ENCODE measurements at places on chromosomes 3 and 15. TPM values are rescaled to one million over a fixed set of nuclear protein-coding genes. Genes with fewer than 3 reads are reported as not detected.
A peak's percentile ranks its signal among the peaks of the same experiment; 100 is the strongest.

The HRG gene
- not detected for total RNA-seq

DNA sequence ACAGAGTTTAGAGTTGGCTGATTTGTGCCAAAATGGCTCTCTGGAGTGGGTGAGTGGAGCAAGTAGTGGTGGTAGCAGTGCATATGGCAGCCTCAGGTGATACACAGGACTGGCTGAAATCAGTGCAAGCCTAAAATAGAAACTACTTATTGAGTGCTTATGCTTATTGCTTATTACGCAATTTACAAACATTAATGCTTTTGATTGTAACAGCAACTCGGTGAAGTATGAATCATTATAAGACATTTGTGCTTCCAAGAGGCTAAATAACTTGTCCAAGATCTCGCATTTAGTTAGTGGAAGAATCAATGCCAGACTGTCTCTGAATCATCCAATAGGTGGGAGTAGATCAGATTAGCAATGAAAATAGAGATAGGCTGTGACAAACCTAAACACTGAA, 353.8 kb downstream of the NAALADL2 start:
- H3K4me3 ChIP-seq: no peak overlapping the region
- no peak for DNase-seq
- no peak overlapping the region for H3K27ac ChIP-seq
- no peaks in the 10 kb centered on the region for H3K4me1 ChIP-seq

The REC114 gene
- total RNA-seq: not detected

GRCh38 chr15:68383161-68384074, 48.5 kb downstream of the ITGA11 start:
- no peaks in the 10 kb centered on the region for H3K4me1 ChIP-seq
- DNase-seq: peak; percentile 11
- H3K4me3 ChIP-seq: no peak overlapping the region

GRCh38 chr3:40502034-40502433, 3.8 kb upstream of the ZNF620 start:
- peaks cover 3% of the 10 kb centered on the region for H3K4me1 ChIP-seq
- H3K27ac ChIP-seq: no peak overlapping the region
- no peaks in the 10 kb centered on the region for H3K27me3 ChIP-seq
- no peak for DNase-seq
- H3K4me3 ChIP-seq: no peak overlapping the region

- no peak overlapping the region for H3K4me3 ChIP-seq
- H3K27me3 ChIP-seq: no peaks in the 10 kb centered on the region
- no peaks in the 10 kb centered on the region for H3K36me3 ChIP-seq
- no peak overlapping the region for H3K27ac ChIP-seq
- H3K4me1 ChIP-seq: no peaks in the 10 kb centered on the region
Observed at GRCh38 chr3:111351334-111351733, 190.7 kb upstream of the CD96 start.

DNA sequence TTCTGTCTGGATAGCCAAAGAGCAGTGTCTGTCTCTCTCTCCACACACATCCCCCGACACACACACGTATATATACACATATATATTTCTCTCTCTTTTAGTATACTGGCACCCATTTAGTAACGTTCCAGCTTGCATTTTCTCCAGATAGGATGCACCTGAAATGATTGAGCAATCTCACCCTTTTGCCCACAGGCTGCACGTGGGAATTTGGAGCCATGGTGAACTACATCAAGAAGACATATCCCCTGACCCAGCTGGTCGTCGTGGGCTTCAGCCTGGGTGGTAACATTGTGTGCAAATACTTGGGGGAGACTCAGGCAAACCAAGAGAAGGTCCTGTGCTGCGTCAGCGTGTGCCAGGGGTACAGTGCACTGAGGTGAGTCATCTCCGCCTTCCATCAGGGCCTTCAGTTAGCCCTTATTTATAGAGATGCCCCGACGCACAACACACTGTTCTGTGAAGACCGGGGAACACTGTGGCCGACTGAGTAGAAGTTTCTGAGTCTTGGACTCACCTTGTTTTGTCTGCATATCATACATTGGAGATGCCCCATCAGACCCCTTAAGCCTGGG, 45.7 kb downstream of the RLBP1 start:
- no peaks in the 10 kb centered on the region for H3K27me3 ChIP-seq
- no peaks in the 10 kb centered on the region for H3K36me3 ChIP-seq
- H3K4me1 ChIP-seq: no peaks in the 10 kb centered on the region
- H3K27ac ChIP-seq: no peak overlapping the region
- no peak for DNase-seq

The GHSR gene
- total RNA-seq: not detected

The RLBP1 gene
- not detected for total RNA-seq

GRCh38 chr3:162328649-162329048, 832.0 kb downstream of the OTOL1 start:
- no peak for DNase-seq
- H3K27ac ChIP-seq: no peak overlapping the region
- no peaks in the 10 kb centered on the region for H3K36me3 ChIP-seq
- H3K4me3 ChIP-seq: no peak overlapping the region
- no peaks in the 10 kb centered on the region for H3K27me3 ChIP-seq

The CDAN1 gene
- 11.3 TPM for total RNA-seq

GRCh38 chr15:26970712-26971210, at the start of gene GABRG3:
Gene GABRG3 (plus strand): TSS chr15:26971181.
- no peak for DNase-seq
- no peaks in the 10 kb centered on the region for H3K27me3 ChIP-seq
- no peak within 1 kb of the TSS for H3K4me3 ChIP-seq
- no peak within 1 kb of the TSS for H3K27ac ChIP-seq
- H3K36me3 ChIP-seq: no peaks in the 10 kb centered on the region

DNA sequence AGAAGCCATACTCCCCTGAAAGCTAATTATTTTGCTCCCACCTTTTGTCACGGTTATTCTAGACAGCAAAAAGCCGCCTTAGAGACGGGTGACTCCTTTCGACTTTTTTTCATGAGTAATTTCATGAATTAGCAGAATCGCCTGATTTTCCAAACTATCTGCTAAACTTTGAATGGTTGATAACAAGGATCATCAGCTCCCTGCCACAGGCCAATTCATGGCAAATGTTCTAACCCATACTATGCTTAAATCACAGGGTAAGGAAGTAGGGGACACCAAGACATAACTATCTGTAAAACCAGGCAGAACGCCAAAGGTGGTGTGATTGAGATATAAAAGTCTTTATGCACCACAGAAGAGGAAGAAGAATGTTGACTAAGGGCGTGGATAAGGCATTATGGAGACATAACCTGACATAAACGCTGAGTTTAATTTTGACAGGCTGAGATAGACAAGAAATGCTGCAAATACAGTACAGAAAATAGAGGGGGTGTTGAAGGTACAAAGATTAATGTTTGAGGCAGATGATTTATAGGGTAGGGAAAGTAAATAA, 891 bp upstream of the DMXL2 start:
- no peaks in the 10 kb centered on the region for H3K36me3 ChIP-seq
- H3K27ac ChIP-seq: peak overlapping the region; percentile 80
- no peaks in the 10 kb centered on the region for H3K4me1 ChIP-seq
- DNase-seq: peak; percentile 16
- peak overlapping the region; percentile 66 for H3K4me3 ChIP-seq
- no peaks in the 10 kb centered on the region for H3K27me3 ChIP-seq

GRCh38 chr3:13024765-13025065, 48.5 kb downstream of the IQSEC1 start:
- H3K27ac ChIP-seq: no peak overlapping the region
- H3K27me3 ChIP-seq: no peaks in the 10 kb centered on the region
- H3K36me3 ChIP-seq: no peaks in the 10 kb centered on the region
- peaks cover 9% of the 10 kb centered on the region for H3K4me1 ChIP-seq
- H3K4me3 ChIP-seq: no peak overlapping the region

GRCh38 chr15:101087172-101087769, 164.6 kb downstream of the CHSY1 start:
- H3K27me3 ChIP-seq: no peaks in the 10 kb centered on the region
- H3K27ac ChIP-seq: no peak overlapping the region
- no peak for DNase-seq
- no peak overlapping the region for H3K4me3 ChIP-seq
- no peaks in the 10 kb centered on the region for H3K4me1 ChIP-seq

The ADGRG7 gene
- 0.21 TPM for total RNA-seq

Measured in uterus (tissue), 4 donors.